ENCODE measurements at places on chromosomes 3 and 15.

DNA sequence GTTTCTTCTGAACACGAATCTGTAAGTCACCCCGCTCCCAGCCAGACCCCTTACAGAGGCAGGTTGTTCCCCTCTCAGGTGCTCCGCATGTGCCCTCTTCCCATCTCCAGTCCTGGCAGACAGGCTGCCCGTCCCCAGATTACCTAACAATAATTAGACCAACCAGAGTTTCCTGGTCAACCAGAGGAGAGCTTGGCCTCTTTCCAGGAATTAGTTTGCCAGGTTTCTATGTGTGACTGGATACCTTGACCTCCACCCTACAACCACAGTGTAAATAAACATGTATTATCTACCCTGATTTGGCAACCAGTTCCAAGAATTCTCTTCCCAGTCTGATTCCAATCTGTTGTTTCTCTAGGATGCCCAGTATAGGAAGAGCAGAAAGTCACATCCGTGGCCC, 178.0 kb upstream of the UMPS start:
- no peak for DNase-seq

- DNase-seq, result no peak
Observed at GRCh38 chr3:16490062-16490619, 23.4 kb downstream of the RFTN1 start.

DNA sequence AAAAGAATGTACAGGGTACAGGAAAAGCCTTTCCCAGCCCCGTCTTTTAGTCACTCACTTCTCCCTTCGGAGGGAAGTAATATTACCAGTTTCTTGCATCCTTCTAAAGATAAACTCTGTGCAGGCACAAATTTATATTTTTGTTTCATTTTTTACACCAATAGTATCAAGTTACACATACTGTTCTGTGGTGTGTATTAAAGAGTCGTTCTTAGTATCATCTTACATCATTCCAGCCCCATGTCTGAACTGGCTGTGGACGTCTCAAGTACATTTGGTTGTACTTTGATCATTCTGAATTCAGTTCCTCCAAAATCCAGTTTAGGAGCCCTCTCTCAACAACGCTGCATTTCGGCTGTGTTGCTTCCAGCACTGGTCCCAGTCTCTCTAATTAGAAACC, 68.7 kb downstream of the LMLN start:
- no peak for DNase-seq

DNA sequence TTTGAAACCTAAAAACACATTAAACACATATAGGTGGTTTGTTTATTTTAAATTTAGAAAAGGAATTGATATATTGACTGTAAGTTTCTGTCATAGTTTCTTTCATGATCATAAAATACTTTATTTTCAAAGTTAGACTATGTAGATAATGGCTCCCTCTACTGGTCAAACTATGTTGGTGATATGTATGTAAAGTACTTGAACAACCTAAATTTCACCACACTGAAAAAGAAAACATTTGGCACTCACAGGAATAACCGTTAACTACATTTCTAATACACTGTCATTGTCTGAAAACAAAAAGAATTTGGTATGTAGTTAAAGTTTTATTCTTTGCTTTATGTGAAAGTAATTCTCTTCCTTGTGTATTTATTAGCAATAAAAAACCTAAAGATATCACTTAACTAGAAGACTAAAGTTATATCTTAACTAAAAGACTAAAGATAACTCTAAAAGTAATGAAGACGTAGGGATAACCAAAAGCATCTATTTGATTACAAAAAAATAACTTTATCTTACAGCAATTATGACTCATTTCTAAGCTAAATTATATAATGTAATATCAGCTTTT, 427.5 kb downstream of the VGLL3 start:
- no peak for DNase-seq

DNA sequence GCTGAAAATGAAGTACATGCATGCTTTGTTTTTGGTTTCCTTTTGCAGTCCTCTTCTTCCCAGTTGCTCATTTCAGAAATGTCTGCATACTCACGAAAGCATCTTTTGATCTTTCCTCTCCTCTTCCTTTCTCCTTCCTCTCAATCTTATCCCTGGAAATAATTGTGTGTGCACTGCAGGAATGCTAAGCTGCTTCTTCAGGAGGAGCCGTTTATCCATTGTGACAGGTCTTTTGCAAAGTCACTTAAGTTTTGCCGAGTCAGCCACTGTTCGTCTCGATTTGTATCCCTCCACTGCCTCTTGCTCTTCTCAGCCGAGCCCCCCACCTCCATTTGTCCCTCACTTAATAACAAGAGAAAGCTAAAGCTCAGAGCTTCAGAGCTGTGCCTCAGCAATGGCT, 597.6 kb downstream of the AGBL1 start:
- no peak for DNase-seq
